Left lobe of liver (tissue), 2 donors: ENCODE measurements at places on chromosomes 5 and 9. TPM values are rescaled to one million over a fixed set of nuclear protein-coding genes. Genes with fewer than 3 reads are reported as not detected.

GRCh38 chr5:112732131-112732530 lies 5.6 kb upstream of the APC start:
- no peak for DNase-seq

The SELENOP gene
- total RNA-seq, result 2,099 TPM

The FOXD4 gene
- not detected for total RNA-seq

The PCDHGA1 gene
- total RNA-seq, result 0.10 TPM

The ADRB2 gene
- 1.6 TPM for total RNA-seq
